ENCODE measurements at places on chromosomes 1 and 21.

GRCh38 chr1:232737917-232738316 lies 67.3 kb upstream of the MAP10 start:
- DNase-seq, result no peak

- DNase-seq, result no peak
Measured at GRCh38 chr1:85692730-85693314, 15.4 kb downstream of the ZNHIT6 start.

DNA sequence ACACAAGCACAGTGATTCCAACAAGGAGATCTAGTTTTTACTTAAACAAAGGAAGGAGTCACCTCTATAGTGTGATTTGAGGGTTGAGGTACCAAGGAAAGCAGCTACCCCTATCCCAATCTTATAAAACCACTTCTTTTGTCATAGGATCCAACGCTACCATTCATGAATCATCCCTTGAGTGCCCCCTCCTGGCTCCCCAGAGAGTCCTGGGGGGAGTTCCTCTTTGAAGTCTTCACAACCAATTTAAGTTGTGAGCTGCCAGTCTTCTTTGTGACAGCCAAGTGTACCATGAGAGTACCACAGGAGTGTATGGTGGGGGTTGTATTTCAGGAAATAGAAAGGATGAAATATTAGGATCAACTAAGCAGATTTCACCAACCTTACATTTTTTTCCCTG lies 39.1 kb upstream of the NHLH2 start:
- DNase-seq, result no peak

DNA sequence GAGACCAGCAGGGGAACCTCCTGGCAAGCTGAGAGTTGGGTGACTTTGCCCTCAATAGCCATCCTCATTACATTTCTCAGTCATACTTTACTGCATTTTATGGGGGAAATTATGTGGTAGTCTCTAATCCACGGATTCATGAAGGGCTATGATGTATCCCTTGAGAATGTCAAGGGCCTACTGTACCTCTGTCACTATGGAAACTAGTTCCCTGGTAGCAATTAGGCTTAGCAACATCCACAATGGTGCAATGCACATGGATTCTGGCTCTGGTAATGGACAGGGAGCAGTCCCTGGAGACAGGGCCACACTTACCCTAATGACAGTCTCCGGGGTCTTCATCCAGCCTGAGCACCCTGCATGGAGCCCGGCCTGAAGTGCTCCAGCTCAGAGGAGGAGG lies 26.5 kb downstream of the LRRN2 start:
- DNase-seq, result no peak
